ENCODE measurements at places on chromosomes 2 and 18.
A peak's percentile ranks its signal among the peaks of the same experiment; 100 is the strongest.

GRCh38 chr18:22024924-22025323, 144.5 kb upstream of the GATA6 start:
- DNase-seq, result no peak

- DNase-seq, result no peak
Observed at GRCh38 chr2:220025207-220025606, 397.8 kb downstream of the SLC4A3 start.

- peak; percentile 72 for DNase-seq
Observed at GRCh38 chr2:98444436-98445176, at the start of gene INPP4A. INPP4A (plus strand) TSS chr2:98444858; CDS start chr2:98520049, 75,191 bp downstream.

DNA sequence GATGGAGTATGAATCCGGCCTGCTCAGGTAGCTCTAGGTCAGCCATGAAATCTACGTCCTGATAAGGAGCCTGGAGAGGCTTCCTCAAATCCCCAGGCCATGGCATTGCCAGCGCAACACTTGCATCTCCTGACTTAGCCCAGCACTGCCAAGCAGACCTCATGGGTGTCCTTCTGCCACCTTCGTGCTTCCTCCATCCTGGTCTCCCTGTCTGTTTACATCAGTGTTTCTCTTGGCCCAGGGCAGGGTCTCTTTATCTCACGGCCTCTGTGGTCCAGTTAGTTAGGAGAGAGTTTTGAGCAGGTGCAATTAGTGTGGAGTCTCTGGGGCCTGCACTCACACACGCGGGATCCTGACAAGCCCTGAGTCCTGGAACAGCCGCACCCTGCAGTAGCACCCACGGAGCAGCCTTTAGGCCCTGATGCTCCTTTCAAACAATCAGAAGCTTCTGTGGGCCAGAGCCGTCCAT, 193.1 kb upstream of the ARL4C start:
- no peak for DNase-seq

GRCh38 chr2:41294331-41294730, 753.5 kb upstream of the PKDCC start:
- no peak for DNase-seq

GRCh38 chr2:151976945-151977353, 121.9 kb downstream of the CACNB4 start:
- no peak for DNase-seq

GRCh38 chr2:66717973-66718372, 283.0 kb downstream of the MEIS1 start:
- no peak for DNase-seq

GRCh38 chr18:8121101-8121500, 488.1 kb upstream of the RAB12 start:
- DNase-seq, result no peak

DNA sequence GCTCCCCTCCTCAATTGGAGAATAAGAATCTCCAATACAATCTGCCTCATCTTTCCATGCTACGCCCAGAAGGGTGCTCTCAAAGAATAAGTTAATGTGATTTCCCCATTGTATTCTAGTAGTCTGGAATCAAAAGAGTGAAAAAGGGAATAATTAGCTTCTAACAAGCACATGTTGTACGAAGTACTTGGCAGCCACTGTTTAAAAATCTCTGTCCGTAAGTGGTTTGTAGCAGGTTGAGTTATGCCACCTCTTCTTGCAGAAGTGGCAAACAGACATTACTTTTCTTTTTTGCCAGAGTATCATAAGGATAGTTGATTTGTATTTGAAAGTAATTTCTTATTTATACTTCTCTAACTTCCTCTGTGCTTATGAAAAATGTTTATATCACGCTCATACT, 184.7 kb downstream of the CD226 start:
- DNase-seq, result no peak

Data from stimulated activated CD8-positive, alpha-beta memory T cell treated with anti-CD3 and anti-CD28 coated beads, Interleukin-15, amount 100 ng/mL, for 24 hours (primary cell).